Activated naive CD4-positive, alpha-beta T cell treated with anti-CD3 and anti-CD28 coated beads, Interleukin-2, amount 50 U/mL, for 72 hours (primary cell): ENCODE measurements at places on chromosomes 7 and 10.

- DNase-seq: peak; percentile 22
These were observed 86.7 kb upstream of the IL6 start for GRCh38 chr7:22640269-22640668.

GRCh38 chr10:63265222-63265617 lies 132.1 kb downstream of the NRBF2 start:
- DNase-seq: no peak

DNA sequence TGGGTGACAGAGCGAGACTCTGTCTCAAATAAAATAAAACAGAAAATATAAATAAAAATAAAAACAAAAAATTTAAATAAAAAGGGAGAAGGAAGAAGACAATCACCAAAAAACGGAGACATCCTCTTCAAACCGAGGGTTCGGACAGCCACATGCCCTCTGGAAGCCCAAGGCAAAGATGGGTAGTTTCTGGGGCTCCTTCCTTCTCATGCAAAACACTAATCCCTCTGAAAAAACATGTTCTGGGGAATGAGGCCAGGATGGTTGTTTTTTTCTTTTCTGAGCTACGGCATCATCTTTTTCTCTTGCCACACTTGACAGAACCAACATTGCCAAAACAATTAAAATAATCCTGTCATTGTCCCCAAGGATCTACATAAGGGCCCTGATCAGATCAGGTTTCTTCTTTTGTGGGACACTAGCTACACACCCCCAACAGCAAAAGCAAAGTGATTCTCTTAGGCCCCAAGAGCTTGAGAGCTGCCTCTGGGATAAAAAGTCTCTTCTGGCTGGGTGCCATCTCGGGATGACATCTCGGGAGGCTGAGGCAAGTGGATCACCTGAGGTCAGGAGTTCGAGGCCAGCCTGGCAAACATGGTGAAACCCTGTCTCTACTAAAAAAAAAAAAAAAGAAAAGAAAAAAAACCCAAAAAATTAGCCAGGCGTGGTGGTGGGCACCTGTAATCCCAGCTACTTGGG lies 14.2 kb upstream of the POR start:
- DNase-seq: no peak

DNA sequence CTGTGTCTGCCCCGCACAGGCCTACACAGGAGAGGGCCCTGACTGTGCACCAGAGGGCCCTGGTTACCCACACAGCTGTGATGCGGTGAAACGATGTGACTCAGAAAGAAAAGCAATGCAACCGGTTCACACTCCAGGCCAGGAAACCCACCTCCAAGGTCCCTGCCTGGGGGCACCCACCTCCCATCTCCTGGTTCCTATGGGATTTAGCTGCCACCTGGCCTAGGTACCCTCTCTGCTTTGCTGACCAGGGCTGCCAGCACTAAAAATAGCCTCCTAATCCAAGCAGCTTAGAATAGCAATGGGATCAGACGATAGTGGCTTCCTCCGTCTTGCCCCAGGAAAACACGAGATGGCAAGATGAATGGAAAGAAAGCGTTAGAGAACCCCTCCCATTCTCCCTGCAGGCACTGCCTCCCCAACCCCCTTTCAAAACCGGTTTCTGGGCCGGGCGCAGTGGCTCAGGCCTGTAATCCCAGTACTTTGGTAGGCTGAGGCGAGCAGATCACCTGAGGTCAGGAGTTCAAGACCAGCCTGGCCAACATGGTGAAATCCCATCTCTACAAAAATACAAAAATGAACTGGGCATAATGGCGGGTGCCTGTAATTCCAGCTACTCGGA lies 12.4 kb downstream of the RBP3 start:
- no peak for DNase-seq
